ENCODE measurements at places on chromosomes 13 and 19. TPM values are rescaled to one million over a fixed set of nuclear protein-coding genes. Genes with fewer than 3 reads are reported as not detected.

DNA sequence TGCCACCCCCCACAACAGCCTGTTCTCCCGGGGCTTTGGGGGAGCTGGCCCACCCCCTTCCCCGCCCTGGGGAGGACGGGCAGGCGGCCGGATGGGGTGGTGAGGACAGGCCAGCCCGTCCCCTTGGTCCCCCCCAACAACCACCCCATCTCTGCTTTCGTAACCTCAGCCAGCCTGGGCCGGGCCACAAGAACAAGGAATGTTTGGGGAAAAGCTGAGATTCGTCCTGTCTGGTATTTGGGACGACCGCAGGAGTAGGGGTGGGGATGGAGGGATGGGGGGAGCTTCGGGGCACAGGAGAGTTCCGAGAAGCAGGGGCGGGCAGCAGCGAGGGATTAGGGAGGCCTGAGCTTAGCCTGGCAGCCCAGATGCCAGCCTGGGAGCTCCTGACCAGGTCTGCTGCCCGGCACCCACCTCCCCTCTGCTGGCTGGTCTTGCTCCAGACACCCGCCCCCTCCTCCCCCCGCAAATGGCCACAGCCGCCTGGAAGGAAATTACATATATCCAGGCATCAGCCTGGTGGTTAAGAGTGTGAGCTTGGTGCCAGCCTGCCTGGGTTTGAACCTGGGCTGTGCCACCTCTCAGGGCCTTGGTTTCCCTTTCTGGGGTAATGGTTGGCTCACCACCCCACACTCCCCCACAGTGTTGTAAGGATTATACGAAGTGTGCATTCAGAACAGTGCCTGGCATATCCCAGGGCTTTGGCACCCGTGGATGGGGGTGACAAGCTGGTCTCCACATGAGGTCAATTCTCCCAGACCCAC lies at the start of gene PODNL1:
Gene PODNL1, minus strand, starts transcription at position 117 of the 764 bp plus-strand sequence. CDS start 236 bp downstream, outside the sequence.
- DNase-seq: no peak

DNA sequence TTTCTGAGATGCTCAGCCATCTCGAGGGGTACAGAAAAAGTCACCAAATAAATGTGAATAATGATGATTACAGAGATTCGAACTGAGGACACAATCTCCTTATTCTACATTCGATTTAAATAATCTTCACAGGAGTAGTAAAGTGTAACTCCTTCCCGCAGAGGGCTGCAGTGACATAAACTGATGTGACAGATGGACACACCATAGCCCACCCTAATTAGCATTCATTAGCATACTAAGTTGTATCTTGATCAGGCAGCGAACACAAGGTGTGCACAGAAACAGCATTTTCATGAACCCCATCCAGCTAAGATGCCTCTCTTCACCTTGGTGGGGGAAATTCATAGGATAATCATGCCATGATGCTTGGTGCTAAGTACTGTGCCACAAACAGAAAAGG lies 83.0 kb downstream of the TNFSF11 start:
- no peak for DNase-seq

Gene FBL
- polyA plus RNA-seq: 328 TPM

- DNase-seq: no peak
Measured at GRCh38 chr19:2616741-2617392, 85.6 kb downstream of the GNG7 start.

DNA sequence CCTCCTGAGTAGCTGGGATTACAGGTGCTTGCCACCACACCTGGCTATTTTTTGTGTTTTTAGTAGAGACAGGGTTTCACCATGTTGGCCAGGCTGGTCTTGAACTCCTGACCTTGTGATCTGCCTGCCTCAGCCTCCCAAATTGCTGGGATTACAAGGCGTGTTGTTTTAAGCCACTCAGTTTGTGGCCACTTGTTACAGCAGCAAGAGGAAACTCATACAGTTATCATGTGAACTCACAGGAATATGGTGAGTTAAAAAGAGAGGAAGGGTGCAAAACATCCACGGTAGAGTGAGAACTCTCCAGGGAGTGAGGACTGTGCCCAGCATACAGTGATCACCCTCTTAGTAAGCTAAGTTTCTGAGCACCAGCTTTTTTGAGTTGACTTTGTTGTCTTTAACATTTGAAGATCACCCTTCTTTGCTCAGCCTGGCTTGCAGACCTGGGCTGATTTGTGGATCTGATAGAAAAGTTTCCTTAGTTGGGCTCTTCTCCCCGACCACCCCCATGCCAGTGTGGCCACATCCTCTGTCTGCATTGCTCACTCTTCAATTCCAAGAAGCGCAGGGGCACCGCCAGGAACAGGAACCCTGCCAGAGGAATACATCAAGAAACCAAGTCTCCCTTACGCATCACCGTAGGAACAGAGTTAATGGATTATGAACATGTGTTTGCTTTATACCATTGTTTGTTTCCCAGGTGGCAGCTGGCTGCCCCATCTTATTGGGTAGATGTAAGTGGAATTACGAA lies 16.0 kb downstream of the ALOX5AP start:
- DNase-seq: no peak

GRCh38 chr13:88063741-88064140 lies 392.6 kb downstream of the SLITRK5 start:
- DNase-seq: no peak
